ENCODE measurements at places on chromosomes 2 and 18. TPM values are rescaled to one million over a fixed set of nuclear protein-coding genes. Genes with fewer than 3 reads are reported as not detected.

Gene TXNDC2
- total RNA-seq: not detected

- no peak for DNase-seq
- no peaks in the 10 kb centered on the region for H3K27me3 ChIP-seq
- no peaks in the 10 kb centered on the region for H3K4me1 ChIP-seq
- no peak overlapping the region for H3K4me3 ChIP-seq
- no peak overlapping the region for H3K27ac ChIP-seq
These were observed 34.8 kb upstream of the HNMT start for GRCh38 chr2:137929519-137929916.

Gene ALPG
- not detected for total RNA-seq

DNA sequence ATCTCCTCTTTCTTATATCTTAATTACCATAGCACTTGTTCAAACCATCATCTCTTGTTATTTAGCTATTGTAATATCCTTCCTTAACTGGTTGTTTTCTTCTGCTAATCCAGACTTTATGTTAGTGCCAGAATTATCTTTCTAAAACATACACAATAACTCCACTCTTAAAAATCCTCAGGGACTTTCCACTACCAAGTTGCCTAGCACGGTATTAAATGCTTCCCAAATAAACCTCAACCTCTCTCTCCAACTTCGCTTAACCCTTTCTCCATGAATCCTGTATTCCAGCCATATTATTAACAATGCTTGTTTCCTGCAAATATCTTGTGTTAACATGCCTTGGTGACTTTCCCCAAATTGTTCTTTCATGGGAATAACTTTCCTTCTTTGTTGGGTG lies 84.5 kb downstream of the FAM228A start:
- no peak overlapping the region for H3K27ac ChIP-seq
- no peaks in the 10 kb centered on the region for H3K27me3 ChIP-seq
- peaks cover 14% of the 10 kb centered on the region for H3K4me1 ChIP-seq
- H3K4me3 ChIP-seq: no peak overlapping the region

DNA sequence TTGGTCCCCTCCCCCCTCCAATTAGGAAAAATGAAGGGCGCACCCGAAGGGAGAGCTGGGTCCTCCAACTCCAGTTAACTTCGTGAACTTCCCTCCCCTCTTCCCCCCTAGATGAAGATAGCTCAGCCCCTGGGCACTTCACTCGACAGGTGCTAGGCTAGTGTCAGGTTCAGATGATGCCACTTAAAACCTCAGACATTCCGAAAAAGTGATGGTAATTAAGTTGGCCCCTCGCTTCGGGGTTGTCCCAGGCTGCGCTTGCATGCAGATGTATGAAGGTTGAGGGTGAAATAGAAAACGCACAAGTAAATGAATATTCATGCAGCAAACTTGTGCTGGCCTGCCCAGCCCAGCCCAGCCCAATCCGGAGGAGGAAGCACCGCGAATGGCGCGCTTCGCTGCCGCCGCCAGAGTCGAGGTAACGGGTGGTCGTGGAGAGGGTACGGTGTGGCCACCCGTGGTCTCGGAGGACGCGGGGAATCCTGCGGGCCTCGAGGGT lies 3.0 kb upstream of the GBX2 start:
- H3K4me1 ChIP-seq: no peaks in the 10 kb centered on the region
- H3K27ac ChIP-seq: no peak overlapping the region
- H3K36me3 ChIP-seq: peaks cover 3% of the 10 kb centered on the region
- H3K27me3 ChIP-seq: peaks cover 71% of the 10 kb centered on the region

DNA sequence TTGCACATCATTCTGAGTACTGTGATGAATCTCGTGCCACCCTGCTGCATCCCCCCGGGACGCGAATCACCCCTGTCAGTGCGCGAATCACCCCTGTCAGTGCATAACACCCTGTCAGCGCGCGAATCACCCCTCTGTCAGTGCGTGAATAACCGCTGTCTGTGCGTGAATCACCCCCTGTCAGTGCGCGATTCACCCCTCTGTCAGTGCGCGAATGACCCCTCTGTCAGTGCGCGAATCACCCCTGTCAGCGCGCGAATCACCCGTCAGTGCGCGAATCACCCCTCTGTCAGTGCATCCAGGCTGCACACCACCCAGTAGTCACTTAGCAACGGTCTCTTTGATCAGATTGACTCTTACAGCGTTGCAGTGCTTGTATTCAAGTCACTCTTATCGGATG lies 134.4 kb upstream of the TPO start:
- H3K4me1 ChIP-seq: no peaks in the 10 kb centered on the region
- no peaks in the 10 kb centered on the region for H3K27me3 ChIP-seq
- no peak for DNase-seq
- no peak overlapping the region for H3K4me3 ChIP-seq
- H3K27ac ChIP-seq: no peak overlapping the region

Gene FOXI3
- not detected for total RNA-seq

- H3K27me3 ChIP-seq: peaks cover 2% of the 10 kb centered on the region
- H3K36me3 ChIP-seq: no peaks in the 10 kb centered on the region
These were observed 36.8 kb upstream of the MAPRE3 start for GRCh38 chr2:26933431-26934334.

- H3K4me3 ChIP-seq: no peak overlapping the region
- peaks cover 2% of the 10 kb centered on the region for H3K4me1 ChIP-seq
- H3K27me3 ChIP-seq: peaks cover 64% of the 10 kb centered on the region
- H3K36me3 ChIP-seq: no peaks in the 10 kb centered on the region
- no peak overlapping the region for H3K27ac ChIP-seq
These were observed 1.7 kb downstream of the MYCN start for GRCh38 chr2:15941871-15942710.

GRCh38 chr2:112819081-112819480 lies 17.5 kb downstream of the IL1B start:
- peaks cover 22% of the 10 kb centered on the region for H3K4me1 ChIP-seq
- no peak overlapping the region for H3K4me3 ChIP-seq
- no peaks in the 10 kb centered on the region for H3K27me3 ChIP-seq
- no peaks in the 10 kb centered on the region for H3K36me3 ChIP-seq
- DNase-seq: no peak

Gene DLX1
- not detected for total RNA-seq

- H3K27me3 ChIP-seq: no peaks in the 10 kb centered on the region
- peaks cover 7% of the 10 kb centered on the region for H3K36me3 ChIP-seq
- H3K27ac ChIP-seq: no peak overlapping the region
- no peak overlapping the region for H3K4me3 ChIP-seq
- H3K4me1 ChIP-seq: no peaks in the 10 kb centered on the region
- no peak for DNase-seq
These were observed 121.3 kb upstream of the BOD1L2 start for GRCh38 chr18:57025540-57025939.

- no peaks in the 10 kb centered on the region for H3K36me3 ChIP-seq
- H3K4me1 ChIP-seq: no peaks in the 10 kb centered on the region
- no peak overlapping the region for H3K4me3 ChIP-seq
- no peak for DNase-seq
These were observed 62.9 kb upstream of the NDUFV2 start for GRCh38 chr18:9039441-9040071.

Gene LONRF2
- 0.23 TPM for total RNA-seq

- no peak overlapping the region for H3K4me3 ChIP-seq
- no peaks in the 10 kb centered on the region for H3K27me3 ChIP-seq
- peaks cover 12% of the 10 kb centered on the region for H3K4me1 ChIP-seq
- peaks cover 13% of the 10 kb centered on the region for H3K36me3 ChIP-seq
- no peak for DNase-seq
These were observed 10.4 kb upstream of the DNAH7 start for GRCh38 chr2:196079052-196079451.

- H3K27ac ChIP-seq: no peak overlapping the region
- no peaks in the 10 kb centered on the region for H3K4me1 ChIP-seq
- H3K36me3 ChIP-seq: no peaks in the 10 kb centered on the region
- H3K27me3 ChIP-seq: peaks cover 24% of the 10 kb centered on the region
These were observed 27.7 kb upstream of the SPATS2L start for GRCh38 chr2:200278694-200279316.

Gene DSEL
- not detected for total RNA-seq

GRCh38 chr2:101559551-101559950 lies 84.6 kb upstream of the RFX8 start:
- no peak for DNase-seq
- H3K27me3 ChIP-seq: no peaks in the 10 kb centered on the region
- H3K27ac ChIP-seq: no peak overlapping the region
- H3K4me3 ChIP-seq: no peak overlapping the region
- peaks cover 26% of the 10 kb centered on the region for H3K36me3 ChIP-seq

DNA sequence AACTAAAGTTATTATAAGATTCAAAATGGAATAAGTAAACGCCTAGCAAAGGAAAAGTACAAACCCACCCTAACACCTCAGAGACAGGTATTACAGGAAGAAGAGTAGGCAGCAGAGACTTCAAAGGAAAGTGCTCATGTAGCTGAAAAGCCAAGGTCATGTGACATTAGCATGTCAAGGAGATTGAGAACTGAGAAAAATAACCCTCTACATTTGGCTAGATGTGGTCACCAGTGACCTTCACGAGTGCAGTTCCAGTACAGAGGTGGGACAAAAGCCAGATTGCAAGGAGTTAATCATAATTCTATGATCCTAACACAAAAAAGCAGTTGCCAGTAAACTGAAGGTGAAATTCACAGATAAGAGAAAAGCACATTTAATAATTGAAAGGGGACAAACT lies 252.7 kb downstream of the ZEB2 start:
- no peak for DNase-seq
- H3K4me1 ChIP-seq: peaks cover 20% of the 10 kb centered on the region
- peak overlapping the region; percentile 35 for H3K4me3 ChIP-seq
- no peaks in the 10 kb centered on the region for H3K27me3 ChIP-seq
- peak overlapping the region; percentile 76 for H3K27ac ChIP-seq
- peaks cover 8% of the 10 kb centered on the region for H3K36me3 ChIP-seq

- no peak for DNase-seq
- no peaks in the 10 kb centered on the region for H3K4me1 ChIP-seq
- no peak overlapping the region for H3K27ac ChIP-seq
- no peak overlapping the region for H3K4me3 ChIP-seq
- H3K36me3 ChIP-seq: no peaks in the 10 kb centered on the region
These were observed 40.3 kb upstream of the KLF7 start for GRCh38 chr2:207206011-207206410.

Gene BOLL
- not detected for total RNA-seq

GRCh38 chr2:36859366-36859792 lies 107.0 kb downstream of the STRN start:
- H3K27me3 ChIP-seq: no peaks in the 10 kb centered on the region
- H3K4me3 ChIP-seq: no peak overlapping the region
- H3K4me1 ChIP-seq: peaks cover 19% of the 10 kb centered on the region
- H3K27ac ChIP-seq: peak overlapping the region; percentile 17

Gene TSPYL6
- total RNA-seq: not detected

DNA sequence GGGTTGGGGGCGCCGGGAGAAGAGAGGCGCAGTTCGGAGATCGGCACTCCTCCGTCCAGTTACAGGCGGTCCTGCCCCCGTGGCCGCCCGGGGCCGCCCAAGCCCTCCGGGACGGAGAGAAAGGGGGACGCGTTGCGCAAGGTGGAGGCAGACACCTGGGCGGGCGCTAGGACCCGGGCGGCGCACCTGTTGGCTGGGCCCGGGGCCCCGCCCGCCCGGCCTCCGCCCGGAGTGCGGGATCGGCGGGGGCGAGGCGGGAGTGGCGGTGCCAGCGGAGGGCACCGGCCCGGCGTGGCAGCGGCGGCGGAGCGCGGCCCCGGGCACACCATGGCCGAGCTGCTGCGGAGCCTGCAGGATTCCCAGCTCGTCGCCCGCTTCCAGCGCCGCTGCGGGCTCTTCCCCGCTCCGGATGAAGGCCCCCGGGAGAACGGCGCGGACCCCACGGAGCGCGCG lies at the start of gene SGPP2:
Gene SGPP2, plus strand, starts transcription at position 268 of the 453 bp plus-strand sequence. Its CDS starts 60 bp downstream, at position 328.
- H3K4me3 ChIP-seq: peak within 1 kb of the TSS; percentile 90
- DNase-seq: peak; percentile 74
- peaks cover 48% of the 10 kb centered on the region for H3K4me1 ChIP-seq
- H3K27ac ChIP-seq: peak within 1 kb of the TSS; percentile 98
- peaks cover 26% of the 10 kb centered on the region for H3K27me3 ChIP-seq

Gene MRPL33
- 59.6 TPM for total RNA-seq

GRCh38 chr2:230849633-230850357 lies 14.9 kb upstream of the ITM2C start:
- peak; percentile 93 for DNase-seq
- H3K27ac ChIP-seq: peak overlapping the region; percentile 54
- peaks cover 75% of the 10 kb centered on the region for H3K27me3 ChIP-seq
- no peaks in the 10 kb centered on the region for H3K36me3 ChIP-seq
- H3K4me1 ChIP-seq: peaks cover 11% of the 10 kb centered on the region

DNA sequence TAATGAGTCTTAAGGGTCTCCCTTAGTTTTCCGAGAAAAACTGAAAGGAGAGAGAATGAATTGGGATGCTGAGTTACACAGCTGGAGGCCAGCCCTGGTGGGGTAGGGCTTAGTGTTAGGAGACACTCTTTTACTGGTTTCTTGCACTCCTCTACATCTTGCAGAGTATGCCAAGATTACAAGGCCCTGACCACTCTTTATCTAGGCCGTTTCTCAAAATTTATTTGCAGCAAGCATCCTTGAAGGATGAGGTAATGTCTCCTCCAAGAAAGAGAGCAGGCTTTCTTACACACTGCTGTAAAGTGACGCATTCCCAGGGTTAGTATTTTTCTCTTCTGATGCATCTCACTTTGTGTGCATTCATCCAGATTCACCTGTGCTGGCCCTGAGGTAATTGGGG lies 166.2 kb downstream of the TDRD15 start:
- H3K36me3 ChIP-seq: no peaks in the 10 kb centered on the region
- no peak overlapping the region for H3K27ac ChIP-seq
- no peak overlapping the region for H3K4me3 ChIP-seq
- no peaks in the 10 kb centered on the region for H3K4me1 ChIP-seq
- DNase-seq: no peak

Gene REG3A
- not detected for total RNA-seq

DNA sequence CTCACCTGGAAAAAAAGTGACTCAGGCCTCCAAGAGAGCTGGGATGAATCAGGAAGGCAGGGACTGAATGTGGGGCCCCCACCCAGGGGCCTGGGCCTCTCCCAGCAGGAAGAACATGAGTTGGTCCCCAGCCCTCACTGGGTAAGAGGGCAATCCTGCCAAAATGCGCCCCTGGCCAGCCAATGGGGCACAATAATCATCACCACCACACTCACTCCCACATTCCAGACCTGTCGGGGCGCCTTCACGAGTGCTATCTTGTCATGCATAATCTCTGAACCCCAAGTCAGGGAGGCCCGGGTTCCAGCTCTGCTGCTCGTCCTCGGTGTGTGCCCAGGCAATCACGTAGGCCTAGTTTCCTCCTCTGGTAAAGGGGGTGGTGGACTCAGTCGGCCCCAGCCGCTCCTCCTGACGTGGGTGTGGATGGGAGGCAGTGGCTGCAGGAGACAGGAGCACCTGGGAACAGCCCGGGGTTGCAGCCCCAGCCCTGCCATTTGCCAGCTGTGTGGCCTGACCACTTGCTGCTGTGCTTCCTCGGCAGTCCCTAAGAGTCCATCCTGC lies 115.1 kb downstream of the CYP26B1 start:
- H3K36me3 ChIP-seq: no peaks in the 10 kb centered on the region
- H3K4me1 ChIP-seq: no peaks in the 10 kb centered on the region
- peak; percentile 26 for DNase-seq
- H3K4me3 ChIP-seq: no peak overlapping the region
- no peak overlapping the region for H3K27ac ChIP-seq
- no peaks in the 10 kb centered on the region for H3K27me3 ChIP-seq
